ENCODE measurements at places on chromosomes 5 and 9. TPM values are rescaled to one million over a fixed set of nuclear protein-coding genes. Genes with fewer than 3 reads are reported as not detected.

DNA sequence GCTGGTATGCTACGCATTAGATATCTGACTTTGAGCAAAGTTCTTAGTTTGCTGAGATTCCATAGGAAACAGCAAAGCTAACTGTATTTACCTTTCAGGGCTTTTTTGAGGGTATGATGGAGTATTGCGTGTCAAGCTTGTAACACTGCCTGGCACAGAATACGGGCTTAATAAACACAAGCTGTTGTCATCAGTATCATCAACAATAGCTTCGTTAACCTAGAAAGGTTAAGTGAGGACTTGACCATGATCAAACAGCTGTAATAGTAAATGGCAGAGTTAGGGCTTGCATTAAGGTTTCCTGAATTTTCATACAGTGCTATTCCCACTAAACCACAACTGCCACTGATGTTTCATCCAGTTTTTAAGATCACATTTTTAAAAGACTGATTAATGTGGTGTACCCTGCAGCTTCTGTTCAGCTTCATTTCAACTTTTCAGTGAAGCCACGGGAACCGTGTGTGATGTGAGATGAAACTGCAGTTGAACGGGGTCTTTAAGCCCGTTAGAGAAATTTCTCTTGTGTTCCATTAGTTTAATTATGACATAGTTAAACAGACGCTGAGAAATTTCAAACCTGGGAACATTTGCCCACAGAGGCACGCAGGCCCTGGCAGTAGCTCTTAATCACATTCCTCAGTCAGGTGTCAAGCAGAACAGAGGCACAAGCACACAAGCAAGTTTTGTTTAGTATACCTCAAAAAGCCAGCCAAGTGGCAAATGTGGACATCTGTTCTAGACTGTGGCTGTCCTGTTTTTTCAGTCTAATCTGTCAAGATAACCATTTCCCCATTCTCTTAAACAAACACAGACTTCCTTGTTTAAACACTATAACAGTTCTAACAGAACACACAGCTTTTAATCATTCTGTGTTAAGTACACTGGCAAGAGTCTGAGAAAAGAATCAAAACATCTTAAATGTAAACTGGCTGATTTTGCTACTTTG, 147.1 kb downstream of the ZNF608 start:
- ATAC-seq = peak; percentile 67

DNA sequence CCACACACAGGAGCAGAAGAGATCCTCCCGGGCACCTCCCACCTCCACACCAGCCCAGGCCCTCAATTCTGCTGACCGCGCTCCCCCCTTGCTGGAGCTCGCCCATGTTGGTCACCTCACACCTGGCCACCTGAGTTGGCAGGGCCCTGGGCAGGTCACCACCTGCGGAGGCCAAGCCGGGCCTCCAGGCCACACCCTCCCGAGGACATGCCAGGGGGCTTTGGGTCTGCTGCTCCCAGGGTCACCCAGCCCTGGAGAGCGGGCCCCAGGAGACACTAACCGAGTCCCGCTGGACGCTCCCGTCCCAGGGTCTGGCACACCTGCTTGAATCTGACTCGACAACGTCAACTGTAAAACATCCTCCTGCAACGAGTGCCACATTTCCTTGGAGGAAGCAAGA, 2.1 kb downstream of the SOHLH1 start:
- no peak for ATAC-seq

The PCDHB15 gene
- total RNA-seq = 3.0 TPM

The TBCA gene
- 274 TPM for total RNA-seq

The GRXCR2 gene
- not detected for total RNA-seq

The MPDZ gene
- total RNA-seq = 23.6 TPM

The CYLC2 gene
- 0.34 TPM for total RNA-seq

- no peak for ATAC-seq
Observed at GRCh38 chr9:120655005-120655622, 59.2 kb downstream of the MEGF9 start.

- no peak for ATAC-seq
Observed at GRCh38 chr5:1847056-1847455, 35.7 kb downstream of the IRX4 start.

The FYB1 gene
- 1.3 TPM for total RNA-seq

The ITK gene
- not detected for total RNA-seq

The WNK2 gene
- 32.4 TPM for total RNA-seq

DNA sequence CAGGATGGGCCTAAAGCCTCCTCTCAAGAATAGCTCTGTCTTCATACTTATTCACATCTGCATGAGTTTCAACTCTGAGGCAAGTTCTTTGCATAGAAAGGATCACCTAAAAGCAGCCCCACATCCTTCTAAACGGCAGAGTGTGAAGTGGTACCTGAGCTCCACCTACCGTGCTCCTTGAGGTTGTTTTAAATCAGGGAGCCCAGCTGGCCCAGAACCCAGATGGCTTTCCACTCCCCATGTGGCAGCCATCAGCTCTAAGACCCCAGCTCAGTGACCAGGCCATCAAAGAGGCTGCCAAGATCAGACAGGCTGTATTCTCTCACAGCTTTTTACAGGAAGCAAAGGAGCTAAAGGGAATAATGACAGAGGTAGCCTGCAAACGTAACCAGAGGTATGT, 299.3 kb downstream of the RASEF start:
- ATAC-seq = peak; percentile 42

The PIP5KL1 gene
- 1.9 TPM for total RNA-seq

The ARL14EPL gene
- not detected for total RNA-seq

The SET gene
- 639 TPM for total RNA-seq

The EPB41L4B gene
- total RNA-seq = 5.3 TPM

GRCh38 chr9:8863886-8864544, 1064.4 kb upstream of the DMAC1 start:
- peak; percentile 72 for ATAC-seq

DNA sequence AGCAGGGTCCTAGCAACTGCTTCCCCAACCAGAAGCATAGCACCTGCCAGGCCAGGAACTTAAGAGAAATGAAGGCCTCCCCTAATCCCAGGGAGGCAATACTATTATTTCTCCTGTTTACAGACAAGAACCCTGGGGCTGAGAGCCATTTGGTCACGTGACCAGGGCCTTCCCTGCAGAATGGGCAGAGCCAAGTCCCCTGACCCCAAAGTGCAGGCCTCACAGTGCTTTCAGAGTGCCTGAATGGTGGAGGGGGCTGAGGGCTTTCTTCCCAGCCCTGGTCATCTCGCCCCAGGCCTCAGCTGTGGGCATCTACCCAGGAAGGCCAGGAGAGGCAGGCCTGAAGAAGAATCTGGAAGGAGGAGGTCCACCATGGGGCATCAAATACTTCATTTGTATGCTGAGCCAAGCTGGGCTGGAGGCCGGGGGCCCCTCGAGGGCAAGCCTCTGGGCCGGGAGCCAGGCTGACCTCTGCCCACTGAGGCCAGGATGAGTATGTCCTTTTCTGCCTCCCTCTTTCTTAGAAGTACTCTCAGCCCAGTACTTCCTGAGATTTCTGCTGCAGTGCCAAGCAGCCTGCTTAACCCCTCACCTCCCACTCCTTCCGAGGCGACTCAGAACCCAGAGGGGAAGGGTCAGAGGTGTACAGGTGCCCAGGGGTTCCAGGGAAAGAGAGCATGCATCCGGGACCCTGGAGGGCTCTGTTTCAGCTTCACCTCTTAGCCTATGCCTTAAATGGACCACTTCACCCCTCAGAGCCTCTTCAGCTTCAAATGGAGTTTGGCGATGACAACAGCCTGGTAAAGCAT, 18.9 kb upstream of the DUSP1 start:
- ATAC-seq = peak; percentile 15

DNA sequence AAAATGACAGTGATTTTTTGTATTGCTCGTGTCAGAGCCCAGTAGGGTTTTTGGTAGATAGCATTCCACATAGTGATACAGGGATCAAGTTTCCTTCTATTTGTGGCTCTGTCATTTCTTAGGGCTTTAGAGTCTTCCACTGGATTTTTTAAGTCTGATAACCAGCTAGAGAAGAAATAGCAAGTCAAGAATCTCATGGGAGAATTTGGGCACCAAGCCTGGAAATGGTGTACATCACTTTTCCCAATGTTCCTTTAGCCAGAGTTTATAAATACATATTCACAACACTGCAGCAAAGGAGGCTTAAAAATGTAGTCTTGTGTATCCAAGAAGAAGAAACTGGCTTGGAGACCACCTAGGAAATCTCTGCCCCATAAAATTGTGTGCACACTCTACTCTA, 647.1 kb upstream of the KLF4 start:
- ATAC-seq = no peak

DNA sequence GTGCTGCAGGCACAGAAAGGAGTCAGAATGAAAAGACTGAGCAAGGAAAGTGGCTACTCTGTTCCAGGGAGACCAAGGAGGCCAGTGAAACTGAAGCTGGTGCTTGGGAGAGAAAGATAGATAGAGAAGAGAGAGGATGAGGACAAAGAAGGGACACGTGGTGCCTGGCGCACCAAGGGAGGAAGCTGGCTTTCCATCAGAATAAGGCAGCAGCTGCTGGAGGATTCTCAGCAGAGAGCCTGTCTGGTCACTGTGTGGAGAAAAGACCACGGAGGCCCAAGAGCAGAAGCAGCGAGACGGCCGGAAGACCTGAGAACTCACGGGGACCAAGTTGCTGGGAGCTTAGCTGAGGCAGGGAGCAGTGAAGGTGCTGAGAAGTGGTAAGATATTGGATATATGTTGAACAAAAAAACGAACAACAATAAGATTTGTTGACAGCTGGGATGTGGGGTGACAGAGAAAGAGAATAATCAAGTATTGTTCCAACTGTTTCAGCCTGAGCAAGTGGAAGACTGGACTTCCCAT, 116.1 kb downstream of the SEMA5A start:
- ATAC-seq = no peak

The TMEM171 gene
- total RNA-seq = not detected

DNA sequence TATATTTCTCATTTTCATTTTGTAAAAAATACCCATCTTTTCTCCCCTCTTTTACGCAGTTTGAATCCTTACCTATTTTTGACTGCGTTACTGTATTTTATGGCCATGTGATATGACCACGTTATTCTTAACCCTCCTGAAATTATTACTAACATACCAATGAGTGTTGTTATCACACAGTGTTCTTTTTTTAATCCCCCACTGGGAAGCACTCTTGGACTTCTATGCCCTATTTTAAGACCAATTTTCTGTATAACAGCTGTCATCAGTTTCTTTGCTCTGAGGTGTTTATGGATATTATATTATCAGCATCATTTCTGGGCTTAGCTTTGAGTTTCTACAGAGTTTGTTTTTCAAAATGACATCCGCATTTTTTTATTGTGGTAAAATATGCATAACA, 71.1 kb downstream of the CFAP95 start:
- peak; percentile 45 for ATAC-seq

GRCh38 chr5:177500685-177501522, 3.5 kb upstream of the PDLIM7 start:
- peak; percentile 31 for ATAC-seq

The CORO2A gene
- 3.4 TPM for total RNA-seq

DNA sequence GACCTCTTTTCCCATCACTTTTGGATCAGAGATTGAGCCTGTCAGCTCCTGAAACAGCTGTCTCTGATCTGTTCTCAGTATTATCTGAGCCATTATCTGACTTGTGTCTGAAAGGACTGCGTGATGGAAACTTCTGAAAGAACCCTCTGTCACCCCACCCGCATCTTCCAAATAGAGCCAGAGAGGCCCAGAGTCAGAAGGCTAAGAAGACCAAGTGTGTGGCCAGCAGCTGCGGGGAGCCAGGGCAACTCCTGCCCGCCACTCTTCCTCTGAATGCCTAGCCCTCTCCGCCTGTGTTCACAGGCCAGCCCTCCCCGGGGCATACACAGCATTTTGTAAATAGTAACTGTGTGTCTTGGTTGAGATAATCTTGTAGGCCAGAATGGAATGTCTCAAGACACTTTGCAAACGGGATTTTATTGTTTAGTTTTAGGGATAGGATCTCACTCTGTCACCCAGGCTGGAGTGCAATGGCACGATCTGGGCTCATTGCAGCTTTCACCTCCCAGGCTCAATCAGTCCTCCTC, 92.7 kb downstream of the AOPEP start:
- no peak for ATAC-seq

- ATAC-seq = no peak
Observed at GRCh38 chr5:108143581-108143980, 238.3 kb downstream of the FBXL17 start.

GRCh38 chr5:132787076-132787475, 10.0 kb upstream of the SEPTIN8 start:
- ATAC-seq = no peak

The C9 gene
- not detected for total RNA-seq

The FAM151B gene
- total RNA-seq = 5.1 TPM

The ECSCR gene
- total RNA-seq = not detected

The EIF4EBP3 gene
- total RNA-seq = 11.6 TPM

- no peak for ATAC-seq
Observed at GRCh38 chr9:38350529-38350928, 42.0 kb upstream of the ALDH1B1 start.
